NCI-H1436 treated with DMSO at 0.1 percent for 48 hours (cell line): ENCODE measurements at places on chromosomes 3 and 15.

GRCh38 chr3:107685383-107685782, 162.6 kb downstream of the BBX start:
- DNase-seq = no peak

DNA sequence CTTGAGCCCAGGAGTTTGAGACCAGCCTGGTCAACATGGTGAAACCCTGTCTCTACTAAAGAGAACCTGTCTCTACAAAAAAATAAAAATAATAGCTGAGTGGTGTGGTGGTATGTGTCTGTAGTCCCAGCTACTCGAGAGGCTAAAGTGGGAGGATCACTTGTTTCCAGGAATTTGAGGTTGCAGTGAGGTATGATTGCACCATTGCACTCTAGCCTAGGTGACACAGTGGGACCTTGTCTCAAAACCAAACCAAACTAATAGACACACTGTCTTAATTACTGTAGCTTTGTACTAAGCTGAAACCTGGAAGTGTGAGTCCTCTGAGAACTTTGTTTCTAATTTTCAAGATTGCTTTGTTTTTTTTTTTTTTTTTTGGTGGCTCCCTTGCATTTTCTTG, 30.4 kb downstream of the MGA start:
- no peak for DNase-seq

DNA sequence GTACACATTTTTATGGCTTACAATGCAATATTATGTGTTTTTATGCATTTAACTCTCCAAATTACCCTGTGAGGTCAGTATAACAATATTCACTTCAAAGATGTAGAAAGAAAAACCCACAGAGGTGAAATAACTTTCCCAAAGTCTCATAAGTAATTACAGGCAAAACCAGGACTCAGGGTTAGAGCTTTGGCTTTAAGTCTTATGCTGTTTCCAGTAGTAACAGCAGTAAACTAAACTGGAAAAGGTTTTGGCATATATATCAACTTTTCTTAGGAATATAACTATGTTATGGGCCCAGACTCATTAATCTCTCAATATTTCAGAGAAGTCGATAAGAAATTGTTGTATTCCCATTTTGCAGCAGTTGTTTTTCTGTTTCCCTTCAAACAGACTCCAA, 206.3 kb upstream of the KCNMB2 start:
- DNase-seq = no peak

- DNase-seq = no peak
Observed at GRCh38 chr15:59701880-59702279, 12.8 kb upstream of the BNIP2 start.

DNA sequence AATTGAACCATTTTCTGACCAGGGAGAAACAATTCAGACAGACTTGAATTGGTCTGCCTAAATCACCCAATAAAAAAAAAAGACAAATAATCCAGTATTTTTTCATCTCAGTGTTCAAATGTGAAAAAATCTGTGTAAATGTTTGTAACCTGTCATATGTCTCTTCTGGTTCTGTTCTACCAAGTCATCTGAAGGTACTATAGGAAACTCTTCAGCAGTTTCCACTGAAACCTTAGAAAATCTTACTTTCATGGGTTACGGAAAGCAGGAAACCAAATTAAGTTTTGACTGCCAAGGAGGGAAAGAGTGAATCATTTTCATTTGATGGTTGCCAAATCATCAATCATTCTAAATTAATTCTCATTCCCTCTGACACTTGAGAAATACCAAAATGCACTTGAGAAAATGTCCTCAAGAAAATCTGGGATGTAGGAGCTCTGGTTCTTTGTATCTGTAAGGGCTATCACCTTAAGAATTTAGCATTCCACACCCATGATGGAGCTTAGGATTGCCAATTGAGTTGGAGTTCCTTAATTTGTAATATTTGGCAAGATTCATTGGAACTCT, 278.2 kb upstream of the KCNH8 start:
- DNase-seq = no peak

DNA sequence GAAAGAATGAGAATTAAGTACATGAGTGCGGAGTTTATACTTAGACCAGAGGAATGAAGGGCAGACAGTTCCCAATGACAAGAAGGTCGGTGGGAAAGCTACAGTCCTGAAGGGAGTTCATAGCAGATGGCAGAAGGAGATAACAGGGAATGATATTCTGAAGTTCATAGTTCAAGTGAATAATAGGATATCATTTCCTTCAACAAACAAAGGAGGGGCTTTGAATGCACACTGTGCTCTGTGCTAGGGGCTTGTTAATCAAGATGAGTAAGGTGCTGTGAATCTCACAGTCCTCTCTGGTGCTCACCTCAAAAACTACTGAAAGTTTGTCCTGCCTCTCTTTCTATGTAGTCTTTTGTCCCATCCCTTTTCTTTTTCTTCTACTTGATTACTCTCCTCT, 41.9 kb downstream of the SIDT1 start:
- no peak for DNase-seq
